ENCODE measurements at places on chromosomes 2 and 18.

GRCh38 chr18:7980656-7981055, 413.5 kb downstream of the PTPRM start:
- no peak for DNase-seq

GRCh38 chr2:53129851-53130250, 637.8 kb upstream of the CHAC2 start:
- DNase-seq: no peak

- DNase-seq: no peak
These were observed 886.7 kb upstream of the CHAC2 start for GRCh38 chr2:52880872-52881271.

DNA sequence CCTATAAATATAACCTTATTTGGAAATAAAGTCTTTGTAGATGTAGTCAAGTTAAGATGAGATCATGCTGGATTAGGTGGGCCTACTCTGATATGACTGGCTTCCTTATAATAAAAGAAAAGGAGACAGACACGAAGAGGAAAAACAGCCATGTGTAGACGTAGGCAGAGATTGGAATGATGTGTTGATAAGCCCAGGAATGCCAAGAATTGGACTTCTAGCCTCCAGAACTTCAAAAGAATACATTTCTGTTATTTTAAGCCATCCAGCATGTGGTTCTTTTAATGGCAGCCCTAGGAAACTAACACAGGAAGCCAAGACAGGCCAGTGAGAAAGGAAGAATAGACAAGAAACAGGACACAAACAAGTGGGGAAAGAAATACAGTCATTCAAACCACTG, 68.6 kb downstream of the NYAP2 start:
- DNase-seq: no peak

GRCh38 chr2:70418514-70418913, 116.6 kb upstream of the FAM136A start:
- no peak for DNase-seq

- DNase-seq: no peak
These were observed 25.2 kb downstream of the AAK1 start for GRCh38 chr2:69618362-69618761.

DNA sequence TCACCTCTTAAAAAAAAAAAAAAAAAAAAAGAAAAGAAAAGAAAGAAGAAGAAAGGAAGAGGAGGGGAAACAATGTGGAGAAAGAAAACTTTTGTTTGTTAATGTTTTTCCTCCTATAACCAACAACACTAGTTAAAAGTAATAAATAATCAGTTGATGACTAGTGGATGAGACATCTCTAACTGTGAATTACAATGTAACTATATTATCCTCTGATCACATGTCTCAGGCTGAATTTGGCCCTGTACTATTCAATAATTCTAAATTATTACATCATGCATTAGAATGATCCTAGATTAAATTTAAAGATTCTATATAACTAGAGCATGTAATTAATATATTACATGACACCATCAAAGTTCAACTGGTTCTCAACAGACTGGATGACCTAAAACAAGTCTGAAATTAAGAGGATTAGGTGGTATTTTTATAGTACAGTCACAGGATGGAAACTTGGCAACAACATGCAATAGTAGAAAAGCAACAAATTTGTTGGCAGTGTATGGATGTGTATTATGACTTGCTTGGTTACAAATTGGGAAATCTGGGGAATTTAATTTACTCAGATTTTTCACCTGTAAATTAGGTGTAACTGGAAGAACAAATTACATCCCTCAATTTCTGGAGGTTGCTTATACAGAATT, 269.3 kb upstream of the SETBP1 start:
- DNase-seq: no peak

DNA sequence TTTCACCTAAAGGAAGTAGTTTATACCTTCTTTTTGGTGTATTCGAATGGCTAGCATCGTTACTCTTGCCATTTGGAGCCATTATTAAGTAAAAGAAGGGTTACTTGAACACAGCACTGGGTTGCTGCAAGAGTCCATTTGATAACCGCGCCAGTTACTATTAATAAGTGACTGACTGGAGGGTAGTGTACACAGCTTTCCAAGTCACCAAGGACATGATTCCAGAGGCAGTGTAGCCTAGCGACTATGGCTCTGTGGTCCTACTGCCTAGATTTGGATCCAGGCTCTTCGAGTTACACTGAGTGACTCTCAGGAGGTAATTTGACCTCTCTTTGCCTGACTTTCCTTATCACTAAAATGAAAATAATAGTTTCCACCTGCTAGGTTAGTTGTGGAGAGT, 206.8 kb downstream of the MEIS1 start:
- no peak for DNase-seq

- DNase-seq: no peak
These were observed 1.2 kb downstream of the SATB2 start for GRCh38 chr2:199456383-199457146.

GRCh38 chr2:15120631-15121030, 440.5 kb downstream of the NBAS start:
- no peak for DNase-seq

DNA sequence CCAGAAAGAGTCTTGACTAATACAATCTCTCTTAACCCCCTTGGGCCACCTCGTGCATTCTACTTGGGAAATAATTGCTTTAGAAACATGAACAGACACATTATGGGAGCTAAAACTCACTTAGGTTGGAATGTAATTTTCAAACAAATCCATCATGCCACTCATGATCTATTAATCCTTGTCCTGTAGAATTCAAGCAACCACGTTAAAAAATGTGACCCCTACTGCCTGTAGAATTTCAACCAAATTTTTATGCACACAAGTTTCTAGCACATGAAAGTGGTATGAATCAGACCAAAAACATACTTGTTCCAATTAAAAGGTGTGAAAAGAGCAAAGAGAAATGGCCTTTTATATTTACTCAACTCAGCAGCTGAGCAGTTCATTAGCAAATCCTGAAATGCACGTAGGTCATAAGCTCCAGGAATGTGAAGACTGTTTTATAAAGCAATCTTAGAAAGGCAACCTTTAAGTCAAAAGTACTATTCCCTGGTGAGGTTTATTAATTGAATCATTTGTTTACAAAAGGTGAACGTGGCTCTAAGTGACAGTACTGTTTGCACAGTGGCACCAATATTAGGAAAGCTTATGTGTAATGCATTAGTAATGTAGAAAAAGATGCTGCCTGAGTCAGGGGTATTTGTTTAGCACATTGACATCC, 459.4 kb upstream of the UBE2E3 start:
- no peak for DNase-seq

DNA sequence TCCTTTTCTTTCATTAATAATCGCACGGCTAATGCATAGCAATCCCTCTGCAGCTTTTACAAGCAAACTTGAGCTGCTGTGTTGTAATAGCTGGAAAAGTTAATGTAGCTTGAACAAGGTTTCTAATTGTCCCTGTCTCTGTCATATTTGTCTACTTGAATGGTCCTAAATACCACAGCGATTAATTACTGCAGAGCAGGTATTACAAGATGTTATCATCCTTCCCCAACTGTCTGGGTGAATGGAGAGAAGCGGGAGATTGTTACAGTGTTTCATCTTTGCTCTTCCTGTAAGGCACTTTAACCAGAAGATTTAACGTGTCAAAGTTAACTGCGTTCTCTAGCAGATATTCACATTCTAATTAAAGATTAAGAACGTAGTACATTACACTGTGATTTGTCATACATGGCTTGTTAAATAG, 422.2 kb upstream of the POU3F3 start:
- no peak for DNase-seq

- DNase-seq: no peak
These were observed 33.3 kb upstream of the E2F6 start for GRCh38 chr2:11499081-11499743.

DNA sequence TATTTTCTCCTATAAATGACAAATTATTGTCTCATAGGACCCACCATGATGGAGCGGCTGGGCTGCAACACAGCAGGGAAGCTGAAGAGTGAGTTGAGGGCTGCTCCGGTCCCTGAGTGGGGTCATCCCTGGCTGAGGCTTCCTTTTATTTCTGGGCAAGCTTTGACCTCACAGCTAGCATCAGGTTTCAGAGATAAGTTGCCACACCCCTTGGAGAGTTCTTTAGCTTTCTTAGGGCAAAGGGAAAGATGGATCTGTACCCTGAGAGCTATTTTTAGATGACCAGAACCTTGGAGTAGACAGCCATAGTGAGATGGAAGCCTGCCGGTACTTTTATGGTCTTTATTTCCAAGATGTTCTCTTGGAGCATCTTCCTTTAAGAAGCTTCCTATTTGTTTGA, 11.5 kb downstream of the MYL1 start:
- no peak for DNase-seq

- no peak for DNase-seq
These were observed 109.0 kb upstream of the SLC35G4 start for GRCh38 chr18:11500153-11501122.

DNA sequence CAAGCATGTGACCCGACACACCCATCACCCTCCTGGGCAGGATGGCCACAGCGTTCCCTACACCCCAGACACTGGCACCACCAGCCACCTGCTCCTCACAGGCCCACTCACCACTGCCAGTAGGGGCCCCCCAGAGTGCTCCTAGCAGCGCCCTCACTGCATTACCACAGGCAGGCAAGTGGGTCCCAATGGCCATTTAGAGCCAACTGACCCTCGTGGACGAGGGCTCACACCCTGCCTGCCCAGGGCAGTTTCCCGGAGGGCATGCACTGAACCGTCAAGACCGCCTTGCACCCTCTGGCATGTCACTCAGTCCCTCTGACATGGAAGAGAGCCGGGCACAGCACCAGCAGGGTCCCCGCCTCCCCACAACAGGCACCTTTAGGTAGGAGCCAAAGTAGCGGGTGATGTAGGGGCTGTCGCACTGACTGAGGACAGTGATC, 7.3 kb downstream of the STK25 start:
- no peak for DNase-seq

GRCh38 chr2:54979321-54980044, 70.8 kb downstream of the RTN4 start:
- no peak for DNase-seq

- DNase-seq: no peak
These were observed 42.4 kb upstream of the IGFBP2 start for GRCh38 chr2:216590780-216591179.

DNA sequence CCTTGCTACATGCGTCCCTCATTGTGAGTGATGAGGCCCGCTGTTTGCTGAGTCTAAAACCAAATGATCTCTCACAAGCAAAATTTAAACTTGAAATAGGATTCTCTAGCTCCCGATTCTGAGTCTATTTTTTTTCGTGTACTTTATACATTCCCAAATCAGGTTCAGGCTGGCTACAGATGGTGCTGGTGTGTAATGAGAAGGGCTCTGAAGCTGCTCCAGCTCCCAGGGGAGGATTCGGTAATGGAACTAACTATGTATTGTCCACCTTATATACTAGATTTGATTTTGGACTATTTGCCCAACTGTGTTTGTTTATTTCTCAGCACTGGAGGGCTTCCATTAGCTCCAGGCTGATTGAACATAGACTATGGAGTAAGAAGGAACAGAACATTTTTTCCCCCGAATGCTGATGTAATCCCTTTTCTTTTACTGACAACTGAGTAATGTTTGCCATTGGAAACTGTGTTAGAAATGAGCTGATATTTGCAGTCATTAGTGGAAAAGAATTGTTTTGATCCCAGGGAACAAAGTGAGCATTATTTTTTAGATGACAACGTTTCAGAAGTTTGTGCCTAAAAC, 274.0 kb upstream of the FIGN start:
- DNase-seq: no peak

GRCh38 chr2:64251497-64252250, 107.5 kb upstream of the PELI1 start:
- no peak for DNase-seq

GRCh38 chr2:231680992-231681852, 27.1 kb upstream of the PTMA start:
- DNase-seq: no peak

- DNase-seq: no peak
These were observed 52.2 kb downstream of the NGEF start for GRCh38 chr2:232960862-232961261.

DNA sequence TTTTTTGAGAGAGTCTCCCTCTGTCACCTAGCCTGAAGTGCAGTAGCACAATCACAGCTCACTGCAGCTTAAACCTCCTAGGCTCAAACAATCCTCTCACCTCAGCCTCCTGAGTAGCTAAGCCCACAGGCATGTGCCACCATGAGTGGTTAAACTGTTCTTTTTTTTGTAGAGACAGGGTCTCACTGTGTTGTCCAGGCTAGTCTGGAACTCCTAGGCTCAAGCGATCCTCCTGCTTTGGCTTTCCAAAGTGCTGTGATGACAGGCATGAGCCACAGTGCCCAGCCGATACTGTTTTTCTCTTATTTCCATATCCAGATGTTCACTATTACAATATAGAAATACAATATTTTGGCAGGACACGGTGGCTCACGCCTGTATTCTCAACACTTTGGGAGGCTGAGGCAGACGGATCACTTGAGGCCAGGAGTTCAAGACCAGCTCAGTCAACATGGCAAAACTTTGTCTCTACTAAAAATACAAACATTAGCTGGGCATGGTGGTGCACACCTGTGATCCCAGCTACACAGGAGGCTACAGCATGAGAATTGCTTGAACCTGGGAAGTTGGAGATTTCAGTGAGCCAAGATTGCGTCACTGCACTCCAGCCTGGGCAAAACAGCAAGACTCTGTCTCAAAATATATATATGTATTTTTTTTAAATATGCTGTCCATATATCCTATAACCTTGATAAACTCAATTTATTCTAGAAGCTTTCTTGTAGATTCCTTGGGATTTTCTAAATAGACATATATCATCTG, 24.7 kb downstream of the WDR33 start:
- no peak for DNase-seq

Data from stimulated activated CD4-positive, alpha-beta T cell treated with anti-CD3 and anti-CD28 coated beads, Interleukin-2, amount 100 ng/mL, for 24 hours (primary cell).